Vagina (tissue), 2 donors: ENCODE measurements at places on chromosomes 7 and 10. TPM values are rescaled to one million over a fixed set of nuclear protein-coding genes. Genes with fewer than 3 reads are reported as not detected.

The DNA2 gene
- total RNA-seq: 3.7 TPM

The HYAL4 gene
- 0.49 TPM for total RNA-seq

The CYP26A1 gene
- total RNA-seq: not detected

The TAS2R41 gene
- not detected for total RNA-seq

The CALCR gene
- not detected for total RNA-seq

The ATP5F1C gene
- total RNA-seq: 188 TPM
